Suppressor macrophage treated with lipopolysaccharide for 1 hour (primary cell): ENCODE measurements at places on chromosomes 2 and 18.

GRCh38 chr2:112957511-112957910 is 20.3 kb upstream of the IL36G start:
- no peak for DNase-seq

DNA sequence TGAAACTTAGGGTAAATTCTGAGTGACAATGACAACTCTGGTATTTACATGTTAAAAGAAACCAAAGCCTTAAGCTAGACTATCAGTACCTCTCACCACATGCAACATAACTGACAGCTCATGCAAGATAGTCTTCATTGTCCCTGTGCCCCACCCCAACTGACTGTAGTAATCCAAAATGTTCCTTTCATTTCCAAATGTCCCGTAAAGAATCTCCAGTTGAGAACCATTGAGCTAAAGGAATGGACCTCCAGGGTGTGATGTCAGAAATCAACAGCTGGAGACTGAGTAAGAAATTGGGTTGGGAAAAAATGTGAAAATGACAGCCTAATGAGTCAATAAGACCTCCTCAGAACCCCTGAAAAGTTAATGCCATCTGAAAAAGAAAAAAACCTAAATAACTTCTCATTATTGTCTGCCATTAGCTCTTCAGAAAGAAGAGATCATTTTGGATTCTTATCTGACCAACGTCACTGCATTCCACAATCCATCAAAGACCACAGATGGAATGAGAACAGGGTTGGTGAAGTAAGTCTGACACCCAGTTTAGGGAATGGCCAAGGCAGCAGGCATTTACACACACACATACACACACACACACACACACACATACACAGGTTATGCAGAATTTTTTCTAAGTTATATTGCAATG is 51.7 kb upstream of the ACVR2A start:
- no peak for DNase-seq

DNA sequence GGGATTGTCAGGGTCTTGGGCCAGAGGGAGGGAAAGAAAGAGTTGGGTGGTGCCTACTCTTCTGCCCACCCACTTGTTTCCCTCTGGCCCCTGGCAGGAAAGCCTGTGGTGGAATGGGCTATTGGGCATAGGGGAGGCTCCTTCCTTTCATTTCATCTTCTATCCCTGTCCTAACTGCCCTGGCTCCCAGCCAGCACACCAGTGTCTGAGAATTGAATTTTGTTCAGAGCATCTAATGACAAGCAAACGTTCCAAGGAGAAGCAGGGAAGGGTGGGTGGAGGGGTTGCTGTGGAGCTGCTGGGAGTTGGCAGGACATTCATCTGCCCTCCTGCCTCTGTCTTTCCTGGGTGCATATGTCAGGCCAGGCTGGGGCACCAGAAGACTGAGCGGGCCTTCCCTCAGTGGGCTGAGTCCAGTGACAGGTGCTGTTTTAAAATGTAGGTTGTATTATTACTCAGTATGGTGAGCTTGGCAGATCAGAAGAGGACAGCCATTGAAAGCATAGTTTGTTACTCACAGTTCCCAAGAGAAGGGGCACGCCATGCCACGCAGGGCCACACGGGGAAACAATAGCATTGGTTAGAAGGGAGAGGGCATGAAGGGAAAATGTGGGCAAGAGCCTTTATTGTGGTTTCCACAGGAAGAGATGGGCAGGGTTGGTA is 171.9 kb downstream of the ACOXL start:
- no peak for DNase-seq

DNA sequence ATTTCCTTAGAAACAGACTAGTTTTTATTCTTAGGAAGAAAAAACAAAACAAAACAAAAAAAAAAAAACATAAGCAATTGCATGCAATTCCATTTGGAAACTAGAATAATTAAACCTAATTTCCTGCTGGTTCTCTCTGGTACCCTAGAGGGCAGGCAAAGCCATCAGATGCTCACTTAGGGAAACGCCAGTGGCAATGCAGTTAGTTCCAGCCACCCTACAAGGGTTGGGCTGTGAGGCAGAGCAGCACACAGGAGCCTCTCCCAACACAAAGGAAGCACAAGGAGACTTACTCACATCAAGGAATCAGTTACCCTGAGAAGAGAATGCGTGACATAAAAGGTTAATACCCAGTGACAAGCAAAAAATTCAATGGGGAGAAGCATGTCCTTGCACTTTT is 28.8 kb downstream of the CCDC93 start:
- DNase-seq, result no peak

- no peak for DNase-seq
Measured at GRCh38 chr2:134433979-134434378, 180.1 kb downstream of the MGAT5 start.

- peak; percentile 30 for DNase-seq
Measured at GRCh38 chr18:49142216-49142615, 191.5 kb upstream of the SMAD7 start.
